ENCODE measurements at places on chromosomes 4 and X. TPM values are rescaled to one million over a fixed set of nuclear protein-coding genes. Genes with fewer than 3 reads are reported as not detected.

DNA sequence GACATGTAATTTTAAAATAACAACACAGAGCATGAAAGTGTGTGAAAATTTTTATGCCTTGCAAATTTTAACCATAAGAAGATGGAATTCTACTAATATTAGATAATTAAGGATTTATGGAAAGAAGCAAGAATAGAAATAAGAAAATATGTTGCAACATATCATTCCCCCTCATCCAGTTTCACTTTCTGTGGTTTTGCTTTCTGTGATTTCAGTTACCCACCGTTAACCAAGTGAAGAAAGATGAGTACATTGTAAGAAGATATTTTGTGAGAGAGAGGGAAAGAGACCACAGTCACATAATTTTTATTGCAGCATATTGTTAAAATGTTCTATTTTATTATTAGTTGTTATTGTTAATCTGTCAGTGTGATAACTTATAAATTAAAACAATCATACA lies 77.9 kb downstream of the ADAM29 start:
- no peak for DNase-seq

DNA sequence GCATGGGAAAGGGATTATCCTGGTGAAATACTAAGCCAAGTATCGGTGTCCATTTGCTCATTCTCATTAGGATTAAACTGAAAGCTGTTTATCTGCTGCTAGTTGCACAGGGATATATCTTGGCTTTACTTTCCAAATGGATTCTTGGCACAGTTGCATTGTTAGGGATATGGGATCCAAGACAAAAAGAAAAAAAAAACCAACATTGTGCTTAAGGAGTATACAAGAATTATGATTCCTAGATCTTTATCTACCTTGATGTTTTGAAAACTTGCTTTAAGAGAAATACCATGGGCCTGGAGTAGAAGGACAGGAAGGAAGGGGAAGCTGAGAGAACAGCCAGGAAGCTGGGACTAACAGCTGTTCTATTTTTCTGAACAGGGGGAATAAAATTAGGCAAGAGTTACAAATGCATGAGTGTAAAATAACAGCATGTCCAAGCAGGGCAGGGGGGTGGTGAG lies 107.6 kb downstream of the ATXN3L start:
- DNase-seq = peak; percentile 54

DNA sequence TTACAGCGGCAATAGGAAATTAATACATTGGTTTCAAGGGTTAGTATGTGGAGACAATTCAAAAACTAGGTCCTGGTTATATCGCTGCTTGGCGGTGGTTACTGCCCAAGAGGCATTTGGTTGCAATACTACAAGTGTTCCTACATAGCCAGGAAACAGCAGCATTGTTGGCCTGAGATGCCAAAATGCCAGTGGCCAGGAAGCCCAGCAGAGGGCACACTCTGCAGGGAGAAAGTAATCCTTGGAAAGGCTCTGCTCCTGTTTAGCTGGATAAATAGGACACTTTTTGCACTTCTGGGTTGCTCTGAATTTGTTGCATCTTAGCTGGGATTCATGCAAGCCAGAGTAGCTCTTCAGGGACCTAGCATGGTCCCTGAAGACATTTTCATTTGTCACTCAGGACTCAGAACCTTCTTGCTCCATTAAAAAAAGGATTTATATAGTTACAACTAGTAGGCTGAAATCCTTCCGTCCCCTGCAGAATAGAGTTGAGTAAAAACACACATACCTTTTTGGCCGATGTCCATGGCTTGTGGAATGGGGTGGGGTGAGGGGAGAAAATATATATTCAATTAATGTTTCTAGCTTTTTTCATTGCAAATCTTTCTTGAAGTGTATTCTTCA lies 8.1 kb upstream of the GPR119 start:
- DNase-seq = peak; percentile 9

The CYLC1 gene
- total RNA-seq = 8.9 TPM

The SPOCK3 gene
- 8.7 TPM for total RNA-seq

Measured in umbilical cord (tissue), 2 donors.